Effector memory CD4-positive, alpha-beta T cell (primary cell): ENCODE measurements at places on chromosomes 1 and 21.

DNA sequence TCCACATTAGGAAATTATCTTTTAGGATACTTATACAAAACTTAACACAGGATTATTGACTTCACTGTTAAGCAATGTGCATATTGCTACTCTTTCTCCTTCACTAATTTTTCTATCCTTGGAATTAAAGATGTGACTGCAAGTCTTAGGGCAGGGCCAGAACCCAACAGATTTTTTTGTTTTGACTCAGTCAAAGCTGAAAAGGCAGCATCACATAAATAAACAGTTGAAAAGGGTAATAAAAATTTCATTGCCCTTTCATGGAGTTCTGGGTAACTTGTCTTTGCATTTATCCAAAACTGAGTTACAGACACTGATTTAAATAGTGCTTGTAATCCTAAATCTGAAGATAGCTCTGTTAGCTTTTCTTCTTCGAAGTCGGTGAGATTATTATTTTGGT, 1.9 kb upstream of the TMEM35B start:
- no peak overlapping the region for H3K27ac ChIP-seq
- DNase-seq: no peak
- peaks cover 18% of the 10 kb centered on the region for H3K4me1 ChIP-seq
- H3K27me3 ChIP-seq: no peaks in the 10 kb centered on the region

DNA sequence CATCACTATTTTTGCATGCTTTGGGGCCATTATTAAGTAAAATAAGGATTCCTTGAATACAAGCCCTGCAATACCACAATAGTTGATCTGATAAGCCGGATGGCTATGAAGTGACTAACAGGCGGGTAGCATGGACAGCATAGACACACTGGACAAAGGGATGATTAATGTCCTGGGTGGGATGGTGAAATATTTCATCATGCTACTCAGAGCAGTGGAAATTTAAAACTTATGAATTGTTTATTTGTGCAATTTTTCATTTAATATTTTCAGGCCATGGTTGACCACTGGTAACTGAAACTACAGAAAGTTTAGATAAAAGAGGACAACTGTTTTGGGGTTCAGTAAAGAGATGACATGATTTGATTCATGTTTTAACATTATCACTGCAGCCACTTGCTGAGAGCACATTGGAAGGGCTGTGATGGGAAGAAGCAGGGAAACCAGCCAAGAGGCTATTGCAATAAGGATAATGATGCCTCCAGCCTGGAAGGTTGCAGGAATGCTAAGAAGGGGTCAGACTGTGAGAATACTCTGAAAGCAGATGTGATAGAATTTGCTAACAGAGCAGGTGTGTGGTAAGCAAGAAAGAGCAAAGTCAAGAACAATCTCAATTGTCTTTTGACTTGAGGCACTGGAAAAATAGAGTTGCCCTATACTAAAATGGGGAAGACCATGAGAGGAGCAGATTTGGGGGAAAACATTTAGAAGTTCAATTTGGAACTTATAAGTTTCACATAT, 62.5 kb upstream of the TNFSF4 start:
- H3K4me3 ChIP-seq: no peak overlapping the region
- no peaks in the 10 kb centered on the region for H3K4me1 ChIP-seq
- H3K27me3 ChIP-seq: no peaks in the 10 kb centered on the region
- H3K27ac ChIP-seq: no peak overlapping the region

DNA sequence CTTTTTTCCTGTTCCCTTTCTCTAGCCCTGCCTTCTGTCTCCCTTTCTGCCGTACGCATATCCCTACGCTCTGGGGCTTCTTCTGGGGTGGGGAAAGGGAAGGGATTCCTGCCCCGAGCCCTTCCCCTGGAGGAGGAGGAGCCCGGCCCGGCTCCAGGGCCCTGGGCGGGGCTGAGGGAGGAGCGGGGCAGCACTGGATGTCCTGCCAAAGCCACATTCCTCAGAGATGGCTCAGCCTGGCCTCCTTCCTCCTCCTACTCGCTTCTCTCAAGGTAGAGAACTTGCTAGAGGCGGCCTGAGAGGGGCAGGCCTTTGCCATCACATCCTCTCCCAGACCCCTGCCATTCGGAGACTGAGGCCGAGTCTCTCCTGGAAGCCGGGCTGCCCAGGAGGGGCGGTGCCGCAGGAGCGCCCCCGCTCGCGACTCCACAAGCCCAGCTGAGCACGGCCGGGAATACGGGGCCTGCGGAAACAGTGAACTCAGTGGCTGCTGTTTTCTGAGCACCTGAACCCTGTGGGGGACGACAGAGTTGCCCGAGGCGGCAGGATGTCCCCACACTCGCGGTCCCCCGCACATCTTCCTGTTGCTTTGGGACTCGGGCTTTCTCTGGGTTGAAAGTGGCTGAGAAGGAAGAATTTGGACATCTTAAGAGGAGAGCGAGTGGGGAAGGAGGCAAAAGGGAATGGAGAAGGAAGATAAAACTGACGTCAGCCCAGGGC, 12.2 kb downstream of the ADAMTSL4 start:
- peak overlapping the region; percentile 92 for H3K27ac ChIP-seq
- H3K4me1 ChIP-seq: peaks cover 60% of the 10 kb centered on the region
- no peaks in the 10 kb centered on the region for H3K36me3 ChIP-seq
- no peaks in the 10 kb centered on the region for H3K27me3 ChIP-seq
- peak; percentile 44 for DNase-seq

DNA sequence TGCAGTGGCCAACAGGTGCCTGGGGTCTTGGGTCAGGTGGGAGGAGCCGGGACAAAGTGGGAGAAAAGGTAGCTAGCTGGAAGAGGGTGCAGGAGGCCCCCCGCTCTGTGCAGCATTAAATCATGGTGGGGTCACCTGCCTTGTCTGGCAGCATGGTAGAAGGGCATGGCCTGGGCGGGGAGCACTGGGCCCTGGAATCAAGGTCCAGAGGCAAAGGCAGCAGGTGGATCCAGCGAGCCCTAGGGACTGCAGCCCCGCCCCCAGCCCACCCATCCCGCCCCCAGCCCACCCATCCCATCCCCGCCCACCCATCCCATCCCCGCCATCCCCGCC, 16.7 kb upstream of the TTLL10 start:
- no peak overlapping the region for H3K27ac ChIP-seq
- H3K4me3 ChIP-seq: no peak overlapping the region
- H3K36me3 ChIP-seq: no peaks in the 10 kb centered on the region
- DNase-seq: no peak

GRCh38 chr21:31279986-31280385, 64.1 kb downstream of the TIAM1 start:
- H3K27ac ChIP-seq: no peak overlapping the region
- DNase-seq: no peak
- H3K36me3 ChIP-seq: no peaks in the 10 kb centered on the region
- H3K4me1 ChIP-seq: peaks cover 14% of the 10 kb centered on the region
- no peak overlapping the region for H3K4me3 ChIP-seq

DNA sequence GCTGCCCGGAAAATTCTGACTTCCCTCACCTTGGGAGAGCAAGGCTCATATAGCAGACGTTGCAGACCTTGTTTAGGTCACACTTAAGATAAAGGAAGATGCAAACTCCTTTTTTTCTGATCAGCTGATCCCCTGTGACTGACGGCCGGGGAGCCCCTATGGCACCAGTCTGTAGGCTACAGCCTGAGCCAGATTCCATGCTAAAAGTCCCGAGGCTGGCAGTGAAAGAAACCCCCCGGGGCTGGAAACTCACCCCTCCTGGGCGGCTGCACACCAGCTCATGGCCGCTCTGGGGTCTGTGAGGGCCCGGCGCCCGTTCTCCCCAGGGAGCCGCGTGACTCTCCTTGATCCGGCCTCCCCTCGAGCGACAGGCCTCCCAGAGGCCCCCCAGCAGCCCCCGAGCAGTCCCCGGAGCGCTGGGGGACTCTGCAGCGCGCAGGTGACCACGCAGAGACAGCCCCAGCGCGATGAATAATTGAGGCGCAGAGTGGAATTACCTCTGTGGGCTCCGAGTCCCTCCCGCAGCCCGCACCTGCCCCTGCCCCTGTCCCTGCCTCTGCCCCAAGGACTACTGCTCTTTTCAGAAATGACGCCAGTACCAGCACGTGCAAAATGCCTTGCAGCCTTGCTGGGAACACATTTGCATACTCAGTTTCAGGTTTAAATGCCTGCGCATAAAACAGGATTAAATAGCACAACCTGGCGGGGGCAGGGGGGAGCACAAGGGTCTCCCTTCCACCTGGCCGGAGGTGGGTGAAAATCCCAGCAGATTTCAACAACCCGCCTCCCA, 62.6 kb upstream of the CLDN14 start:
- H3K36me3 ChIP-seq: no peaks in the 10 kb centered on the region
- H3K27me3 ChIP-seq: no peaks in the 10 kb centered on the region
- DNase-seq: no peak
- H3K4me1 ChIP-seq: no peaks in the 10 kb centered on the region
- H3K27ac ChIP-seq: no peak overlapping the region

DNA sequence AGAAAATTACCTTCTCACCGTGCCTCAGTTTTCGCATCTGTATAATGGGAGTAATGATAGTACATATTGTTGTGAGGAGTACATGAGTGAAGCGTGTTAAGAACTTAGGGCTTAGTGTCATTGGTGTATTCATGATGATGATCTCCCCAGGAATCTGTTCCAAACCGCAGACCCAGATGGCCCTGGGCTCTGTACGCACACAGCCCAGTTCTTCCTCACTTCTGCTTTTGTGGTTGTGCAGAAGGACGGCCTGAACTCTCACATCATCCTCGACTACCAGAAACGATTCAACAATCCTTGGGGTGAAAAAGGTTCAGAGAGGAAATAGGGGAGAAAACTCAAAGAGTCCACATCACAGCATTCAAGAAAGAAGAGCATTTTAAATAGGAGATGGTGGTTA, 323.0 kb downstream of the CAMTA1 start:
- H3K27ac ChIP-seq: no peak overlapping the region
- no peak for DNase-seq
- H3K27me3 ChIP-seq: no peaks in the 10 kb centered on the region
- no peak overlapping the region for H3K4me3 ChIP-seq

DNA sequence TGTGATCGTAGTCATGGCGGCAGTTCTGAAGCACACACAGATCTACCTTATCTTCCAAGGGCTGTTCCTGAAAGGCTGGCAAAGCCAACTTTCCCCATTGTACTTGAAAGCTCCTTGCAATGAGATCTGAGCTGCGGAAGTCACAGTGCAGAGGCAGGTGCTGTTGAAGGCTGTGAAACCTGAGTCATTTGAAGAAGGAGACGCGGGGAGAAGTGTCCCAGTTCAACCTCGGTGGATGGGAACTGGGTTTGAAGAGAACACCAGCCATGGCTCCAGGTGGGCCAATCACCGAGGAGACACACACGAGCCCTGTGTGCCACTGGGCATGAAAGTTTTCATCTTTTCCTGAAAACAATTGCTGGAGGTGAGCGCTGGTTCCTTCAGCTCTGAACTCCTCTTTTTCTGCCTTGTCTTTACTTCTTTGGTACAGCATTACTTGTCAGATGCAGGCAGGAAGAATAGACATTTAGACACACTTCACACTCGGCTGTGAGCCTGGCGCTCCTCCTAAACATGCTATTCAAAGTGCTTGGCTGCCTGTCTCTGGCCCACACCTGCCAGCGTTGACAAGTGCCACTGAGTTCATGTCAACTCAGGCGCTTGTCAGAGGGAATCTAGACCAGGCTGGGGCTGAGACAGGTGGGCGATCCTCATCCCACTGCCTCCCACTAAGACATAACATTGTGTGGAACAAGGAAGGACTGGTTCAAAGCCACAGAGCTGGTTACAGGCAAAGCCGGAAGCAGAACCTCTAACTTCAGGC, 25.7 kb upstream of the PDE9A start:
- no peak for DNase-seq
- no peaks in the 10 kb centered on the region for H3K27me3 ChIP-seq
- no peaks in the 10 kb centered on the region for H3K36me3 ChIP-seq
- no peaks in the 10 kb centered on the region for H3K4me1 ChIP-seq

- H3K36me3 ChIP-seq: peaks cover 4% of the 10 kb centered on the region
- H3K27ac ChIP-seq: peak overlapping the region; percentile 43
- no peak overlapping the region for H3K4me3 ChIP-seq
- H3K27me3 ChIP-seq: no peaks in the 10 kb centered on the region
- DNase-seq: no peak
These were observed 11.6 kb downstream of the IL6R start for GRCh38 chr1:154416471-154417337.

GRCh38 chr1:110593902-110594301, 12.3 kb downstream of the KCNA2 start:
- DNase-seq: no peak
- no peak overlapping the region for H3K4me3 ChIP-seq
- H3K4me1 ChIP-seq: no peaks in the 10 kb centered on the region
- no peaks in the 10 kb centered on the region for H3K36me3 ChIP-seq
- no peak overlapping the region for H3K27ac ChIP-seq

DNA sequence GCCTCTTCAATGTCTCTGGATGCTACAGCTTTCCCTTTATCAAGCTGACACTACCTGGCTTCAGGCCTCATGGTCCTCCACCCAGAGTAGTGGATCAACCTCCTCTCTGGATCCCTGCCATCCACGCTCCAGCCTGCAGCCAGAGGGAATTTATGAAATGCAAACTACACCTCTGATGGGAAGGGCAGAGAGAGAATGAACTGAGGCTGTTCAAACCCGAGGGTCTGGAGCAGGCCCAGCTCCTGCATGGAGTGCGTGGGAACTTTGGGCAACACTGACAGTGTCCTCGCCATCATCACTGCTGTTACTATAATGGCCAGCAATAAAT, 157.8 kb downstream of the TRABD2B start:
- H3K36me3 ChIP-seq: no peaks in the 10 kb centered on the region
- DNase-seq: no peak

DNA sequence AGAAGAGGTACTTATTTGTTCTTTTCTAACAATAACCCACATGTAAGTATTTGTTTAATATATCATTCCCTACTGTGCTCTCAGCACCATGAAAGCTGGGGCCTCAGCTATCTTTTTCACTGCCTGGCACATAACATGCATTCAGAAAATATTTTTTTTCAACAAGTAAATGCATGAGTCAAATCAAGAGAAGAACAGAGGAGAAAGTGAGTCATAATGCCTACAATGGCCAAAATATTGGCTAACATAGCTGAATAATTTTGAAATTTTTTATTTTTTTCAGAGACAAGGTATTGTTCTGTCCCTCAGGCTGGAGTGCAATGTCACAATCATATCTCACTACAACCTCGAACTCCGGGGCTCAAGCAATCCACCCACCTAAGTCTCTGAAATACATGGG, 252.2 kb upstream of the ADAMTS5 start:
- H3K27ac ChIP-seq: no peak overlapping the region
- H3K4me3 ChIP-seq: no peak overlapping the region
- H3K27me3 ChIP-seq: no peaks in the 10 kb centered on the region
- DNase-seq: no peak

- H3K4me3 ChIP-seq: no peak overlapping the region
- H3K4me1 ChIP-seq: no peaks in the 10 kb centered on the region
- no peaks in the 10 kb centered on the region for H3K27me3 ChIP-seq
- H3K27ac ChIP-seq: no peak overlapping the region
- no peaks in the 10 kb centered on the region for H3K36me3 ChIP-seq
These were observed 8.6 kb downstream of the WNT9A start for GRCh38 chr1:227938911-227939790.

DNA sequence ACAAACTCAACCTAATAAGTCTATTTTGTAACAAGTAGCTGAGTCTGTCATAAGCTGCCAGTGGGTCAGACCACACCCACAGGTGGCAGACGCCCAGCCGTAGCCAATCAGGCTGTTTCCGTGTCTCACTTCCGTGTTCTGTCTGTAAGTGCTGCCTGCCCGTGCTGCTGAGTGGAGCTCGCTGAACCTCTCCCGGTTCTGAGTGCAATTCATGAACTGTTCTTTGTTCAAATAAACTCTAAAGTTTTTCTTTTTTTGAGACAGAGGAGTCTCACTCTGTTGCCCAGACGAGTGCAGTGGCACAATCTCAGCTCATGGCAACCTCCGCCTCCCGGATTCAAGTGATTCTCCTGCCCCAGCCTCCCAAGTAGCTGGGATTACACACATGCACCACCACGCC, 25.1 kb downstream of the POFUT2 start:
- H3K4me3 ChIP-seq: no peak overlapping the region
- peaks cover 6% of the 10 kb centered on the region for H3K4me1 ChIP-seq
- H3K27ac ChIP-seq: no peak overlapping the region
- no peak for DNase-seq
- no peaks in the 10 kb centered on the region for H3K27me3 ChIP-seq
